NCI-H774 (cell line): ENCODE measurements at places on chromosomes 3 and 15.

DNA sequence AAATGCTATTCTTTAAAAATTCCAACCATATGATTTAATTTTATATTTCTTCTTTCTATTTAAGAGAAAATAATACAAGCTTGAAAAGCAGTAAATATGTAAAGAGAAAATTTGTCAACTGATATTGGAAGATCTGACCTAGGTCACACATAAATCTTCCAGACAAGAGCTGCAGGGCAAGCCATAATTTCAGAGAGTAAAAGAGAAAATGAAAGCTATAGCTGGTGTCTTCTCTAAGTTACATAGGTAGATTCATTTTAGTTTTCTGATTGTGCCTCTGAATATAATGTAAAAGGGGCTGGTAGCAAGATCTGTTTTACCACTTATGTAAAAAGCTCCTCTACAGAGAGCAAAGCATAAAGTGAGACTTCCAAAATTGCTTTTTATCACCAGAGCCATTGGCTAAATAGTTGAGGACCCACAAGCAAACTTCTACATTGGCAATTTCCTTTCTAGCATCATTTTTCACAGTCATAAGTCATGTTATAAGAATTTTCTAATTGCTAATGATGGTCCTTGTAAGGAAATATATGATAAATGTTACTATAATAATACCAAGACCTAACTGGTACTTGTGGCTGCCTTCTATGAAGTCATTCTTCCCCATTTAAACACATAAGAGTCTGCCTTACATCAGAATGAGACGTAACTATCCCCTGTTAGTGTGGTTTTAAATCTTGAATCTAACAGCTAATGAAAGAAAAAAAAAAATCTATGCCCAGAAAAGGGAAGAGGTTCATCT is 80.8 kb upstream of the SKOR1 start:
- DNase-seq: no peak

DNA sequence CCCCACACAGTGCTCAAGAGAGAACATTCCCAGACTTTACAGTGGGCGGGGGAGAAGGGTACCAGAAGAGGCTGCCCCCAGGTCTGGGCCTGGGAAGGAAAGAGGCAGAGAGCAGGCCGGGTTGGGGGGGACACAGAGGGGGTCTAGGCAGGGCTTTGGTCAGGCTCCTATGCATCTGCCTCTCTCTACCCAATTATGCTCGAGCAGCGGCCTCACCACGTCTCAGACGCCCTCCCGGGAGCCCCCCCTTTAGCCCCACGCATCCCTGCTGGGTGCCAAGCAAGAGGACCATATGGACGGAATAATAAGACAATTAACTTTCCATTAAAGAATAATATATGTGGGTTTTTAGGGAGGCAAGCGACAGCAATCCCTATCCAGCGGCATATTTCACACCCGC is 32.8 kb downstream of the CACNA2D2 start:
- DNase-seq: no peak

GRCh38 chr3:87336761-87337160 is 60.4 kb upstream of the POU1F1 start:
- no peak for DNase-seq

- no peak for DNase-seq
These were observed 55.9 kb upstream of the SYN2 start for GRCh38 chr3:11948331-11948730.

- no peak for DNase-seq
These were observed 12.1 kb downstream of the IQGAP1 start for GRCh38 chr15:90400005-90400758.
